ENCODE measurements at places on chromosomes 12 and 14. TPM values are rescaled to one million over a fixed set of nuclear protein-coding genes. Genes with fewer than 3 reads are reported as not detected.

DNA sequence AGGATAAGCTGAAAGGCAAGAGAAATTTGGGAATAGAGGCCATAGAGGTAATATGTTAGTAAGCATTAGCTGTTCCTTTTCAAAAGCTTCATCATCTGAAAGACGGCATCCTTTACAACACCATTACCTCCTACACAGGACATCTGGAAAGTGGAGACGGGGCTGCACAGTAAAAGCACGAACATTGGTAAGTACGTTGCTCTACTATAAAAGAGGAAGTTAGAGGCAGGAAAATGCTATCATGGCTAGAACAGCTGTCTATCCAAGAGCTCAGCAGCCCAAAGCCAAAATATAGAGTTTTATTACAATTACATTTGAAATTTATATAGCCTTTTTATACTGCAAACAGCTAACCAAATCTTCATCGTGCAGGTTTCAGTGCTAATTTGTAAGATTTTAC, 172.3 kb upstream of the GRIP1 start:
- DNase-seq = no peak

GRCh38 chr12:116066381-116067230, 210.9 kb downstream of the MED13L start:
- peak; percentile 78 for DNase-seq

KRT75 gene
- not detected for total RNA-seq

PAH gene
- total RNA-seq = not detected

RTL1 gene
- not detected for total RNA-seq

- DNase-seq = no peak
Observed at GRCh38 chr12:88308825-88309224, 166.7 kb downstream of the TMTC3 start.

TM7SF3 gene
- total RNA-seq = 34.0 TPM

PLBD1 gene
- not detected for total RNA-seq

GRCh38 chr14:26959972-26960660, 362.3 kb upstream of the NOVA1 start:
- no peak for DNase-seq

DNA sequence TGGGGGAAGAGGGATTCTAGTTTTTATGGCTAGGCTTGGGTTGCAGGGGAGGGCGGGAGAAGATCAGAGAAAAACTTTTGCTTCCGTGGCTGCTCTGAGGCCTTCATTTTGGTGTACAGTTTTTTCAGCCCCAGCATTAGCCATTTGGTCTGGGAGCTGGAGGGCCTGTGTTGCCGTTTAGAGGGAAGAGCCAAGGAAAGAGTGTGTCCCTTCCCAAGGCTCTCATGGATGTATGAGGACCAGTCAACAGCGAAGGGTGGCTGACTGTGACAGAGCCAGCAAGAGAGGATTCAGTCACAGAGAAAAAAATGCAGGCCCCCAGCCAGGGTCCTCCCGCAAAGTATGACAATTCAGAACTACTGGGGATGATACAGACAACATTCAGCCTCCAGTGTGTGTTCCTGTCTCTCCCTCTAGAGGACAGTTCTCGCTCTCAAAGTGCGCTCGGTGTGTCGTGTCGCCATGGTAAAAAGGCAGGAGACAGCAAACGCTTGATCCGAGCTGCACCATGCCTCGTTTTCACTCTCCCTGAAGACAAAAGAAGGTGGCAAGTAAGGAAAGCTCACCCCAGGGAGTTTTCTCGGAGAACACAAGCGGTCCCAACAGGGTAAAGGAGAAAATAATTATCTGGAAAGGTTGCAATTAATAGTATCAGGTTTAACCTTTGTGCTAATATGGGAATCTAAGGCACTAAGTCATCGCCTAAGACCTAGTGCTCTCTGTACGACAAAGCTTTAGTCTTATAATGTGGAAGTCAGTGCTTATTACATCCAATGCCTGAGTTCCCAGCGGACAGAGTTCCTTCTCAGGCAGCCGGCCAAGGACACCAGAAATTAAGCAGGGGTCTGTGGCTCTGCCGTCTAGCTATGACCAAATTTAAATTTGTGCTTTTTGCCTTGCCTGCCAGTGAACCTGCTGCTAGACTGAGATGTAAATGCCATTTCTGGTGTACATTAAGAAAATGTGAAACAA, 157.3 kb upstream of the PLXNC1 start:
- DNase-seq = no peak

DNA sequence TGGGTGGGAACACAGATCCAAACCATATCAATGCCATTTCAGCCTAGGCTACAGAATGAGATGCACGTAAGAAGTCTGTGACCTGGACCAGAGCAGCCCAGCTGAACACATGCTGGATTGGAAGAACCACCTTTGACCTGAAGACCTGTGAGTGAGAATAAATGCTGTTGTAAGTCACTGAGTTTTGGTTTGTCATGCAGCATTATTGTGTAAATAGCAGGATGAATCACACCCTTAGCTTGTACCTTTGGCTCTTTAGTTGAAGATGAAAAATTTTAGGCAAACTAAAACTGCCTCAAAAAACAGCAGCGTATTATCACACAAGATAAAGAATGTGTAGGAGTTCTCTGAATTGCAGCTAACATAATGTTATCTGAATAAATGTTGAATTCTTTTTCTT, 199.4 kb upstream of the LRIG3 start:
- DNase-seq = no peak

DNA sequence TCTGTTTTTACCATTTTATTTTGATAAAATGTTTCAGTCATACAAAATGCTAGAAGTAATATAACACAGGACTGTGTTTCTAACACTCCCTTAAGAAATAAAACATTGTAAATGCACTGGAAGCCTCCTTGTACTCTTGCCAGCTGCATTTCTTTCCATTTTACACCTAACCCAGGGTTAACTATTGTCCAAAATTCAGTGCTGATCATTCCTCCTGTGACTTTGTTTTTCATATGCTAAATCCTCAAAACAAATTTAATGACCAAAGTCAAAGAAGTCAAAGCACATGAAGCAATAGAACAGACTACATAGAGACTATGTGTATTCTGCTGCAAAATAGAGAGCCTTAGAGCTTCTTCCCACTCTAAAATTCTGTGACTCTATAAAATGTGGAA, 420.3 kb upstream of the PRICKLE1 start:
- no peak for DNase-seq

- no peak for DNase-seq
Observed at GRCh38 chr12:122399254-122399591, 23.2 kb downstream of the CLIP1 start.

DNA sequence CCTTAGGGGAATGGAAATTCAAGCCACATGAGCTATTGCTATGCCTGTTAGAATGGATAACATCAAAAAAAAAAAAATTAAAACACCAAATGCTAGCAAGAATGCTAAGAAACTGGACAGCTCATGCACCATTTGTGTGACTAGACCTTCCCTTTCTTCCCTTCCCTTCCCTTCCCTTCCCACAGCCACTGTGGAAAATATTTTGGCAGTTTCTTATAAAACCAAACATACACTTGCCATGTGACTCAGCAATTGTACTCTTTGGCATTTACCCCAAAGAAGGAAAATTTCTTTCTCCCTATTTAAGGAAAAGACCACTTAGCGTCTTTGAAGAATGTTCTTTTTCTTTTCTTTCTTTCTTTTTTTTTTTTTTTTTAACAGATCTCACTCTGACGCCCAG, 49.1 kb upstream of the FKBP4 start:
- no peak for DNase-seq

DNA sequence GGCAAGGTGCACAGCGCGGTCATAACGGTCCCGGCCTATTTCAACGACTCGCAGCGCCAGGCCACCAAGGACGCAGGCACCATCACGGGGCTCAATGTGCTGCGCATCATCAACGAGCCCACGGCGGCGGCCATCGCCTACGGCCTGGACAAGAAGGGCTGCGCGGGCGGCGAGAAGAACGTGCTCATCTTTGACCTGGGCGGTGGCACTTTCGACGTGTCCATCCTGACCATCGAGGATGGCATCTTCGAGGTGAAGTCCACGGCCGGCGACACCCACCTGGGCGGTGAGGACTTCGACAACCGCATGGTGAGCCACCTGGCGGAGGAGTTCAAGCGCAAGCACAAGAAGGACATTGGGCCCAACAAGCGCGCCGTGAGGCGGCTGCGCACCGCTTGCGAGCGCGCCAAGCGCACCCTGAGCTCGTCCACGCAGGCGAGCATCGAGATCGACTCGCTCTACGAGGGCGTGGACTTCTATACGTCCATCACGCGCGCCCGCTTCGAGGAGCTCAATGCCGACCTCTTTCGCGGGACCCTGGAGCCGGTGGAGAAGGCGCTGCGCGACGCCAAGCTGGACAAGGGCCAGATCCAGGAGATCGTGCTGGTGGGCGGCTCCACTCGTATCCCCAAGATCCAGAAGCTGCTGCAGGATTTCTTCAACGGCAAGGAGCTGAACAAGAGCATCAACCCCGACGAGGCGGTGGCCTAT, 875 bp downstream of the HSPA2 start:
- peak; percentile 32 for DNase-seq

- DNase-seq = no peak
Observed at GRCh38 chr12:43880547-43880946, 44.7 kb downstream of the TMEM117 start.

DNA sequence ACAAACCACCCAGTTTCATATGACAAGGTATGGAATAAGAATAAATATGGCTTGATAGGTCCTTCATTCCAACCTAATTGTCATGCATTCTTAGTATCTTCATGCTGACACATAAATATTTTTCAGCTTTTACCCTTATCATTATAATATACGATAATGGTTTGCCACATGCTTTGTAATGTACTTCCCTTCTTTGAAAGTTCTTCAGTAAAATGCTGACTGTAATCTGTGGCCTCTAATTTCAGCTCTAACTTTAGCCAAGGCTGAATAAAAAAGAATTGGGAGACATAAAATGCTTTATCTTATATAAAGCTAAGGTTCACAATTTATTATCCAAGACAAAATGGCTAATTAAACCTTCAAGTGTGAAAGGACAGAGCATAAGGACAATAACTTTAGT, 2.6 kb upstream of the MAP4K5 start:
- DNase-seq = no peak

GRCh38 chr14:78010688-78011087, 159.5 kb upstream of the NRXN3 start:
- no peak for DNase-seq

DNA sequence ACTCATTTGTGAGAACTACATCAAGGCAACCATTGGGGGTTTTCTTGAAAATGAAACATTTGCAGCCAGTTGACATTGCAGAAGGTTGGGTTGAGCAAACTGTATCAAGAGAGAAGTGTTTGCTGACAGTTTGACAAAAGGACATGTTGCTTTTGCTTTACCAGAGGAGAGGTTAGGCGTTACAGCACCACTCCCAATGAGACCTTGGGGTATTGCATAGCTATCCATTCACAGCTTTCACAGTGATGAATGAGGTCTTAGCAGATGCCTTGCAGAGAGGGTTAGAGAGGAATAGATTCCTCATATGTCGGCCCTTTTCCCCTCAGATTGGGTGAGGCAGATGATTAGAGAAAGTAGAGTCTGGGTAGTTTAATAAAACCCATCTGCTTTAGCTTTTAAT, 988.9 kb upstream of the FLRT2 start:
- DNase-seq = no peak

DNA sequence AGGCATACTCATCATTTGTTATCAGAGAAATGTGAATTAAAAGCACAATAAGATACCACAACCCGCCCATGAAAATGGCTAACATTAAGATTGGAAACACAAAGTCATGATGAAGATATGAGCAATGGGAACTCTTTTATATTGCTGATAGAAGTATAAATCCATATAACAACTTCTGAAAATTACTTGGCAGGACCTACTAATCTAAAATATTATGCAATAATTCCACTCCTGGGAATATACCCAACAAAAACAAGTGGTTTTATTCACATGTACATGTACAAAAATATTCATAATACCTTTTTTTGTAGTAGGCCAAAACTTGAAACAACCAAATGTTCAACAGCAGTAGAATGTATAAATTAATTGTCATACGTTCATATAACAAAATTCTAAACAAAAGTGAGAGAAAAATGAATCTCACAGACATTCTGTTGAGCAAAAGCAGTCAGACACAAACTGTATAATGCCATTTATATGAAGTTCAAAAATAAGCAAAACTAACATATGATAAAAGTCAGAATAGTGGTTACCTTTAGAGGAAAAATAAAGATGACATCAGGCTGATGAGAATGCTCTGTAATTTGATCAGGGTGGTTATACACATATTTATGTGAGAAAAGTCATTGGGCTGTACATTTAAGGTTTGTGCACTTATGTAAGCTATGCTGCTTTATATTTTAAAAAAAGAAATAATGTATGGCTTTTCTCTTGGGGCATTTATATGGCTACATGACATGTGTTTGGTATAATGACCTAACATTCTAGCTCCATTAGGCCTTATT, 309.2 kb upstream of the KITLG start:
- no peak for DNase-seq

- no peak for DNase-seq
Observed at GRCh38 chr12:68984796-68985573, 52.0 kb upstream of the CPM start.

DNA sequence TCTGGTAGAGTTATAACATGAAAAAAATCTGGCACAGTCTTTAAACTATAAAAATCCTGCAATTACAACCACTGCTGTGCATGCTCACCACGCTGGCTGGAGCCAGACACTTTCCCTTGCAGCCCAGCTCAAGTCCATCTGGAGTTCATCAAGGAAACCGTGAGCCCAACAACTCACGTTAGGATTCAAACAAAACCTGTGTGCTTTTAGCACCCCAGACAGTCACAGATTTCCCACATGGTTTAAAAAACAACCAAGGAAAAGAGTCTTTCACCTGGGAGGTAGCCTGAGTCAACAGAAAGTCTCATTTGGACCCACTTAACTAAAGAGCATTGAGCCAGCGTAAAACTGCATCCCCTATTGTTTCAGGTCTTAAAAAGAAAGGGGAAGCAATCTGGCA, 4.7 kb downstream of the LRIG3 start:
- DNase-seq = no peak

KRT6B gene
- not detected for total RNA-seq

- DNase-seq = peak; percentile 20
Observed at GRCh38 chr12:20369305-20370013, 1.1 kb downstream of the PDE3A start.

DNA sequence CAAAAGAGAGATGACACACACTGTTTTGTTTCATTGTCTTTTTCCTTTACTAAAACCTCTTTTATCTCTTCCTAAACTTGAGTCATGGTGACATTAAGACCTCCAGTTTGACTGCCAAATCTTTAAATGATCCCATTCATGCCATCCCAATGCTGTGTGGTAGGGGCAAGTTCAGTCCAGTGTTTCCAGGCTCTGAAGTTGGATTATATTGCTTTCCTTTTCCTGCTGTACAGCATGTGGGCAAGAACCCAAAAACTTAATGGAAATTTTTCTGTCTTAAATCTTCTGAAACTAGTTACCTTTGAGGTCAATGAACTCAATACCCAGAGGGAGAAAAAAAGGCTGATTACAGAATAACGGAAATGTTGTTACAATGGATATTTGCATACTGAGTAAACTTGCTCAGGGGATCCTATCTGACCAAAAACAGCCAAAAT, 187.1 kb upstream of the FAR2 start:
- no peak for DNase-seq

- peak; percentile 58 for DNase-seq
Observed at GRCh38 chr14:52043690-52044089, 25.2 kb downstream of the NID2 start.

DNA sequence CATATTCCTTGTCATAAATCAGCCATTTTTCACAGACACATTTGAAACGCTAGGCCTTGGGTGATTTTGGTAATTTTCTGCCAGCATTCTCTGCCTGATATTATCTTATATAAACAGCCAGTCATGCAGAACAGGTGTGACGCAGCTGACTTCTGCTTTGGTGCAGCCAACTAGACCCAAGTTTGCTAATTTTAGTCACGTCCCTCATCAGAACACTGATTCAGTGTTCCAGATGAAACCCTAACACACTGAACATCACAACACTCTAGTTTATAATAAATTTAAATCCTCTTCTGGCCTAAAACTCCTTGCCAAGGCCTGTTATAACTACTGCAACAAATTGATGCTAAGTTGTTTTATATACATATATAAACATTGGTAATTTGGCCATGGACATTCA, 386.1 kb downstream of the SEC23A start:
- no peak for DNase-seq

Measured in activated CD4-positive, alpha-beta T cell treated with anti-CD3 and anti-CD28 coated beads for 36 hours (primary cell).